Stimulated activated CD4-positive, alpha-beta T cell treated with anti-CD3 and anti-CD28 coated beads, Interleukin-15, amount 100 ng/mL, for 1 hour (primary cell): ENCODE measurements at places on chromosomes 6 and 20.

- no peak for DNase-seq
These were observed 1.7 kb downstream of the LINC00237 start for GRCh38 chr20:21104466-21104761.

DNA sequence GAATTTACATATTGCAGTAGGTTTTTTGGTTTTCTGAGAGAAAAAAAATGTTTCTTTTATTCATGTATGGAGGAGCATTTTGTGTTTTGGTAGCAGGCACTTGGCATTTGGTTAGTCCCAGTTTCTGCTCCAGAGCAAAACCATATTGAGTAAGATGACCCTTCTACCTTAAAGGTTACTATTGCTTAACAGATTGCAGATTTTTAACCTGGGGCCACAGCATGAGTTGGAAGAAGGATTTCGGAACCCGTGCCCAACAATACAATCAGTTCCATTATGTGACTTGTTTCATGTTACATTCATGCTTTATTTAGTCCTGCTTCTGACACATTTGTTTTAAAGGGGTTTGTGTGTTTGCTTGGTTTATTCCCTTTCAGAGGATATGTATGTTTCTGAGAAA lies 496.3 kb downstream of the TFAP2B start:
- DNase-seq: no peak

GRCh38 chr20:55961376-55962330 lies 43.7 kb downstream of the CBLN4 start:
- DNase-seq: no peak

- DNase-seq: no peak
These were observed 567 bp downstream of the HS3ST5 start for GRCh38 chr6:114342086-114342825.

- DNase-seq: no peak
These were observed 6.5 kb downstream of the PRND start for GRCh38 chr20:4728120-4728760.

- no peak for DNase-seq
These were observed 141.6 kb upstream of the AKAP12 start for GRCh38 chr6:151098166-151098565.

- DNase-seq: no peak
These were observed 2.6 kb upstream of the BPIFB4 start for GRCh38 chr20:33076662-33077372.

DNA sequence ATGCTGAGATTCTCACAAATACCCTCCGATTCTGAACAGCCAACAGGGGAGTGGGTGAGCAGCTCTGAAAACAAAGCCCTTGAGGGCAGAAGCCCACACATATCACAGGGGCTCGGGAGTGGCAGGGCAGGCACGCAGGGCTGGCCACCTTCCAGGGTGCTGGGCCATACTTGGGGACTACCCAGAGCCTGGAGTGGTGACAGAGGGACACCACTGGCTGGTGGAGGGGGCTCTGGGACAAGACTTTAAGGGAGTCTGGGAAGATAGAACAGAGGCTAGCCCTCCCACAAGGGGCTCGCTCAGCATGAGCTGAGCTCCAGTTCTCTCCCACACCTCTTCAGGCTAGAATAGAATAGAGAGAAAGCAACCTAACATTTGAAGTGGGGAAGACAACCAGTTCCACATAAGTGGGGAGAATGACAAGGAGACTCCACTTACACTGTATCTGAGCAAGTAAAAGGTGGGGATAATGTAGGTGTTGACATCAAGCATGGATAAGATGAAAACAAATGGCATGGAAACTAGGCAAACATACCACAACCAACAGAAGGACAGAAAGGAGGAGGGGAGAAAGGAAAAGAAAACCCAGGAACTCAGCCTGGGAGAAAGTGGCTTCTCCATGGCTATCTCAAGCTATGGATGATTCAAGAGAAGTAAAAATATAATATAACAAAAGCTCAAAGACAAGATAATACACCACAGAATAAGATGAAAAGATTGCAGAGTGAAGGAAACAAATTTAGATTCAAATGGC lies 7.0 kb downstream of the PPIL1 start:
- no peak for DNase-seq

DNA sequence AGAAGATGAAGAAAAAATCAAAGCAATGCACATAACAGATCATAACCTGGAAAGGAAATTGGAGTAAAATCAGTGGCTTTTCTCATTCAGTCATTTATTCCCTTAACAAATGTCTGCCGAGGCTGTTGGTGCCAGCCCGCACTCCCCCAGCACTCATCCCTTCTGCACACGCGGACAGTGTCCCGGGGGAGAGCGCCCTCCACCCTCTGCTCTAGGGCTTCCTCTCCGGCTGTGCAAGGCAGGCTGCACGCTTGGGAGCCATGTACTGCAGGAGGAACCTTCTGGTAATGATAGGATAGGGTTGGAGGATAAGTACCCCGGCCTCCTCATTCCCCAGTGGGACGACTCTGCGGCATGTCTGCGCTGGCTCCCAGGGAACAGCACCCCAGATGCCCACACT lies 134.5 kb downstream of the PAX1 start:
- no peak for DNase-seq

DNA sequence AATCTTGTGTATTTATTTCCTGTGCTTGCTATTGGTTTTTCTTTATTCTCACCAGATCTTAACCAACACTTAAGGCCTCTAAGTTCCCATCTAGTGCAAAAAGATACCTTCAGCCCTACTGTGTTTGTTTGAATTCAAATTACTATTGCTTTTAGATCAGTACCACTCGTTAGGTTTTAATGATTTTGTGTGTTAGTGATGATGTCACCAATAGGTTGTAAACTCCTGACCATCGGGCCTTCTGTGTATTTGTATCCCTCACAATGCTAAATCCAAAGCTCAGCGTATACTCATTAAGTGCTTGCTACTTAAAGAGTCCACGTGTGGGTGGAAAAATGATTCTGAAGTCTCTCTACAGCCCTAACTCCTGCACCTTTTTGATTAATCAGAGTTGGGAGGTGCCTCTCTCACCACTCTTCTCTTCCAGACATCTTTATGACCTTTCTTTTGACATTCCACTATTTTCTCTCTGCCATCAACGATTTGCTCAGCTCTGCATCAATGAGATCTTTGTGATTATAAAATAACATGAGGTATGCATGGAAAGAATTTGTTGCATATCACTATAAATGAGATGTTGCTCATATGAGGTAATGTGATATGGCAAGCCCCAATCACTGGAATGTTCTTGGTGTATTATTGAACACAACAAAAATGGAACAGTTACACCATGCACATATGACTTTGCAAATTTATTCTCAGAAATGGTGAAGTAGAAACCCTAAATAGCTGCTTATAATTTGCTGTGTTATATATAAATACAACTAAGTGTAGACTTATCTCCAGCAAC lies 55.1 kb upstream of the LAMA2 start:
- DNase-seq: no peak

- no peak for DNase-seq
These were observed 2.3 kb downstream of the CD2AP start for GRCh38 chr6:47479874-47480273.

DNA sequence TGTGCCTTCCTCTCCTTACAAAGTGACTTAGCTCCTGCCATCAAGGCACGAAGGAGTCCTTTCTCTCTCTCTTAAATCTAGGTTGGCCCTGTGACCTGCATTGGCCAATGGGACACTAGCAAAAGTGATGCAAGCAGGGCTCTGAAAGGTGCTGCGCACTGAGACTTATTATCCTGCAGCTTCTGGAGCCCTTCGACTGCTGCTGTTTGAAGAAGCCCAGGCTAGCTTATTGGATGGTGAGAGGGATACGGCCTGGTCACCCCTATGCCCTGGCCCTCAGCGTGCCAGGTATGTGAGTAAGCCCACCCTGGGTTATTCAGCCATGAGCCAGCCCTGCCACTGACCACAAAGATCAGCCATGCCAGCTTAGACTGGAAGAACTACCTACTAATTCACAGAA lies 74.5 kb upstream of the GGTLC1 start:
- DNase-seq: no peak

GRCh38 chr20:37668166-37668565 lies 25.7 kb upstream of the CTNNBL1 start:
- DNase-seq: no peak

DNA sequence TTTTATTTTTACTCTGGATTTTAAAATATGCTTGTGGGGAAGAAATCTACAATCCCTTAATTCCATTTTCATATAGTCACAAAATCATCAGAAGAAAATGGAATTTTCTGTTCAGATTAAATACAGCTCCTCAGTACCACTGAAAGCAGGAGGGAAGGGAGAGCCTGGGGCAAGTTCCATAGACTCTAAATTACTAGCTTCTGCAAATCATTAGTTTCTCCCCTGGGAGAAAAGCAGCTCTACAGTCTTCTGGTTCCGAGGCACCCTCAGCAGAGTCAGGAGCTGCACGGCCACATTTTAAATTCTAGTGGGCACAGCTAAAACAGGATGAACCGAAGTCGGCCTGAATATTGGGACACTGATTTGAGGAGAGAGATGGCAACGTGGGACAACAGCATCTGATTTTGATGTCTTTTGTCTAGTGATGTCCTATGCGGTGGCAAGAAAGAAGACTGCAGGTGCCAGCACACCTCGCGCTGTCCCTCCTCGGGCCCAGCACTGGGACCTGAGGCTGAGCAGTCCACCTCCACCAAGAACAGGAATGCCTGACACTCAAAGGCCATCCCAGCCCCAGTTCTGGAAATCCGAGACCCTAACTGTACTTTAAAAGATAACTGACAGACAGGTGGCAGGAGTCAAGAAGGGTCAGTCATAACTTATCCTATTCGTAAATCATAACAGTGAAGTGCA lies 90.7 kb downstream of the FOXC1 start:
- DNase-seq: no peak

DNA sequence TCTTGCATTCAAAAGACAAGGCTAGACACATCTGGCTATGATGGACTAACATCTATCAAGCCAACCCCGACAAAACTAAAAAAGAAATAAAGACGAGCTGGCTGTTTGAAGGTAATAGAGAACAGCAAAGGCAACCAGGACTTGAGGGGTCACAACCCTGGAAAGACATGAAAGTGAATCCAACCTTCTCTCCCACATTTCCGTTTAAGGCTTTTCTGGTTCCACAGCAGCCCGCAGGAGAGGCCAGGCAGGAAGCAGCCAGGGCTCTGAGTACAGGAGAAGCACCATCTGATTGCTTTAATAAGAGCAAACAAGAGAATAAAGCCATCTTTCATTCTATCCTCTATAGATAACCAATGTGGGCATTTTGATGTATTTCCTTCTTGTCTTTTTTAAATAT lies 14.3 kb downstream of the CNKSR3 start:
- DNase-seq: no peak

GRCh38 chr6:56388415-56388755 lies 141.0 kb upstream of the COL21A1 start:
- DNase-seq: no peak
